ENCODE measurements at places on chromosomes 5 and 9.

- no peak for DNase-seq
These were observed 55.6 kb upstream of the COL5A1 start for GRCh38 chr9:134585746-134586706.

DNA sequence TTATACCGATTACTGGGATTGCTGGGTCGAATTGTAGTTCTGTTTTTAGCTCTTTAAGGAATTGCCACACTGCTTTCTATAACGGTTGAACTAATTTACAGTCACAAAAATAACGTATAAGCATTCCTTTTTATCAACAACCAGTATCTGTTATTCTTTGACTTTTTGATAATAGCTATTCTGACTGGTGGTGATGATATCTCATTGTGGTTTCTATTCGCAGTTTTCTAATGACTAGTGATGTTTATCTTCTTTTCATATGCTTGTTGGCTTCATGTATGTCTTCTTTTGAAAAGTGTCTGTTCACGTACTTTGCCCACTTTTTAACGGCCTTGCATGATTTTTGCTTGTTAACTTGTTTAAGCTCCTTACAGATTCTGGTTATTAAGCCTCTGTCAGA is 74.4 kb downstream of the FAM174A start:
- DNase-seq, result no peak

GRCh38 chr9:124443625-124444024 is 6.6 kb upstream of the ADGRD2 start:
- DNase-seq, result no peak

DNA sequence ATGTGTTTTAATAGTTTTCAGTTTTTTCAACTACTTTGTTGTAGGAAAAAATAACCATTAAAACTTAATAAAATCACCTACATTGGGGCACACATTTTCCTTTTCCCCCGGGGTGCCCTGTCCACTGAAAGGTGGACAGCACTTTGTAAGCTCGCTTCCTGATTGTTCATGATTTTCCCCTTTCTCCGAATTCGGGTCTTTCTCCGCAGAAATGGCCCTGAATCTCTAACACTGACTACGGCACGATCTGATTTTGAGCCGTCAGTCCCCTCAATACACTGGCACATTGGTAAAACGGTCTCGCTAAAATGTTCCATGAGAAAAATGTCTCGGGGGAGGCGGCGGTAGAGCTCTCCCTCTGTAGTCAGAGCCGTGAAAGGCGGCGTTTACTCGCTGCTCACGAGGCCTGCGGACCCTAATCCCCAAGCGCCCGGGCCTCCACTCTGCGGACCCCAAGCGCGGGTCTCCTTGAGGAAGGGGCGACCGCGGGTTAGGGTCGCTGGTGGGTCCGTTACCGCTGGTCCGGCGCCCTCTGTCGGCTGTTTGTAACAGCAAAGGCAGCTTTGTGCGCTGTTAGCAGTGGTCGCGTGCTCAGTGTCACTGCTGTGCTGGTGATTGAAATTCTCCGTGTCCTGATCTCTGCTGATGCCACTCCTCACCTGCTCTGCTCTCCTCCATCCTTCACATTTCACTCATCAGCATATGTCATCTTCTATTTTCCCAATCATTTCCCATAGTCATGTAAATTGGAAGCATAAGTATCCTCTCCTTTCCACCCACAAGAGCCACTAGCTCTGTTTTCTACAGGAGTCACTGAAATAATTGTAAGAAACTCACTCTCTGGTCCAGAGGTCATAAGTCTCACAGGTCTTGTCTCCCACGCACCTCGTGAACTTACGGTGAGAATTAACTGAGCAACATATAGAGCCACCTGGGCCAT is 10.8 kb upstream of the IFNA2 start:
- peak; percentile 40 for DNase-seq

DNA sequence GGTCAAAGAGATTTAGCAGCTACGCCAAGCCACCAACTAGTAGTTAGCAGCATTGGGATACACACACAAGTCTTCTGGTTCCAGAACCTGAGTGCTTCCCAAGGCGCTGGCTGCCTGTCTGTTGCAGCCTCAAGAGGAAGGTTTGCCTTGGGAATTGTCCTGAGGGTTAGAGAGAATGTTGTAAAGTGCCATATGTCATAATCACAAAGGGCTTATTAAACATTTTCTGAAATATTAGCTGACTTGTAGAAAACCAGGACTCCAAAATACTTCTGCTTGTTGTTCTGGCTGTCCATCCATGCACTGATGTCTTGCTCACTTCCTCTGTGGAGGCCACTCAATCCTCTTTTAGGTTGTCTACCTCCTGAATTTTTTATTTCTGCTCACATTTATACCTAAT is 46.3 kb downstream of the SLC36A1 start:
- DNase-seq, result no peak

GRCh38 chr5:234450-234849 is 16.3 kb downstream of the SDHA start:
- DNase-seq, result no peak

DNA sequence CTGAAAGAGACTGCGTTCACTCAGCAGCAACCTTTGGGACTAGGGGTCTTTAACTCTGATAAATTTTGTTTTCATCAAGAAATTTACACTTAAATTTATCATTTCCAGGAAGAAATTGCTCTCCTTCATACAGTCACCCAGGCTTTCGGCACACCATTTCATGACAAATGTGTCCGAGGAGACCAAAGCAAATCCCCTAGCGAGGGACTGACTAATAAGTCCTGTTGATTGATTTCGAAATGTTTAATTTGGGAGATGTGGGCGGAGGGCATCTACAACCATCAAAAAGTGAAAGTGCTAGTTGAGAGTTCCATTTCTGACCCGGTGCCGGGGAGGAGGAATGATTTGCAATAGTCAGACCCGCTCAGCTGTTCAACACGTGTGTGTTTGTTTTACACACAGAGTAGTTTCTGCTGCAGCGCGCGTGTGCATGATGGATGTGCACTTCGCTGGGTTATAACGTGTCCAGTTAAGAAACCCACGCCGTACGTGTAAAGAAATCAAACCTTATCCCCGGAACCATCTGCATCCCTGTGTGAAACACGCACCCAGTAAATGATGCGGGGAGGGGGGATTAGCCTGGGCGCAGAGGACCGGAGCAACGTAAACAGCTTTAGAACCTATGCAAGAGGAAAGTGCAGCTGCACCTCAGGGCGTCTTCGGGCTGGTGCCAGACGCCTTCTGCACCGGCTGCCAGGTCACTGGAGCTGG is 845 bp upstream of the NR4A3 start:
- DNase-seq, result no peak

- no peak for DNase-seq
These were observed 142.0 kb downstream of the ZCCHC7 start for GRCh38 chr9:37262410-37262809.

- DNase-seq, result no peak
These were observed 118.7 kb downstream of the ZNF462 start for GRCh38 chr9:106981396-106982287.

DNA sequence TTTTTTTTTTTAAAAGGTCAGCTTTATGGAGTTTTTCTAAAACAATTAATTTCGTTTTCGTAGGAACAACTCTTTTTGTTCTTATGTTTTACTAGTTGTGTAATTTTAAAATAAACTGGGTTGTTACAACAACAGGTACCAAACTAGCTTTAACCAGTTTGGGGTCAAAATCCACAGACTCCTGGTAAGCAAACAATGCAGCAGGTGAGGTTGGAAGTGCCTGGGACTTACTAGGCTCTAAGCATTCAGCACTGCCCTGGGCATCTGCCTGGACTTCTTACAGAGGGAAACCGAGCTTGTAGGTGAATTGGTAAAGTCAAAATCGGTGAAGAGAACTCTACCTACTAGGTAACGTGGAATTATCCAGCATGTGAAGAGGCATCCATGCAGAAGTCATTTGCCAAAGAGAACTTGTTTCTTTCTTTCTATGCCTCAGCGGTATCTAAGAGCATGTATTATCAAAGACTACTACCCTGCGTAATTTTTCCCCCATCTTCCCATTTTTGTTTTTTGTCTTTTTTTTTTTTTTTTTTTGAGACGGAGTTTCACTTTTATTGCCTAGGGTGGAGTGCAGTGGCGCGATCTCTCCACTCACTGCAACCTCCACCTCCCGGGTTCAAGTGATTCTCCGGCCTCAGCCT is 145.4 kb downstream of the KCTD16 start:
- DNase-seq, result no peak

DNA sequence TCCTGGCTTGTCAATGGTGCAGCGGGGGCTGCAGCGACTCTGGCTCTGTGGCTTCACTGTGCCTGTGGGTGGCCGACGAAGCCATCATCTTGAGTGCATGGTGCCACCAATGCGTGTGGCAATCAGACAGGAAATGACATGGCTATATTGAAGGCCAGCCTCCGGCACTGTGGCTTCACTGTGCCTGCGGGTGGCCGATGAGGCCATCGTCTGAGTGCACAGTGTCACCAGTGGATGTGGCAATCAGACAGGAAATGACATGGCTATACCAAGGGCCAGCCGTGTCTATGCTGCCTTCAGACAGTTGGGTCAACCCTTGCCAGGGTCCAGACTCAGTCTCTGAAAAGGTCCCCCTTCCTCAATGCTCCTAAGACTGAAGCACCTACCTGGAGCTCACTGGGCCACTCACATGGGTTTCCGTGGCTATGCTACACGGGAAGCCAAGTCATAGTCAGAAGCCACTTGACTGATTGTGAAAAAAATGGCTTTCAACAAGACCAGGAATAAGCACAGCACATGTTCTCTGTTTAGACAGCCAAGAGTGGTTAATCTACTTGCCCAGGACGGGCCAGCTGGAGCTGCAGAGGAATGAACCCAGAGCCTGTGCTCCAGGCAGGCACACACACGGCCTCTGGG is 67.5 kb upstream of the S1PR3 start:
- DNase-seq, result no peak

DNA sequence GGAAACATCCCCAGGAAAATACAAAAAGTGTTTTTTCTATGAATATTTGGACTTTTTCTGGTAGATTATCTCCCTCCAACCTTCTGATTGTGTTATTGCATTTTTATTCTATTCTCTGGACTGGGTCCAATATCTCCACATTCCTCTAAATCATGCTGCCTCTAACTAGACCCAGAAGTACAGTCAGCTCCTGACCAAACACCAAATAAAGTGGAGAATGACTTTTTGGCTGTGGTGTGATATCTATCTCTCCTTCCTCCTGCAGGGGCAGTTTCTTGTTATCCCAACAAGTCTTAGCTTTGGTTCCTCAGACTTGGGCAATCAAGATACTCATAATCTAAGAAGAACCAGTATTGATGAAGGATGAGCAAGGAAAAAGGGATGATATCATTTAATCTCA is 3.2 kb upstream of the RAI14 start:
- DNase-seq, result no peak

GRCh38 chr9:95495961-95496360 is 20.8 kb downstream of the PTCH1 start:
- no peak for DNase-seq

- no peak for DNase-seq
These were observed 279.6 kb downstream of the TMEM38B start for GRCh38 chr9:105973951-105974351.

DNA sequence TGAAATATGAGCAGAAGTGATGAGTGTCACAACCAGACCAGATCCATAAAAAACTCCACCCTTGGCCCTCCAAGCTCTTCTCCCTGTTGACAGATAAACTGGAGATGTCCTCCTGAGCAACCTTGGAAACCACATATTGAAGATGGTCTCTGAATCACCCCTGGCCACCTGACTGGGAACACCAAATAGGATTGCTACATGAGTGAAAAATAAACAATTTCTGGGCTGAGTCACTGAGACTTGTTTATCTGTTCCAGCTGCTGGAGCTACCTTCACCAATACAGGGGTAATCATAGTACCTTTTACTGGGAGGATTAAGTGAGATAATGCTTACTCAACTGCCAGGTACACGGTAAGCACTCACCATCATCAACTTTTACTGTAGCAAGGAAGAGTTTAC is 53.3 kb downstream of the PCA3 start:
- DNase-seq, result no peak

DNA sequence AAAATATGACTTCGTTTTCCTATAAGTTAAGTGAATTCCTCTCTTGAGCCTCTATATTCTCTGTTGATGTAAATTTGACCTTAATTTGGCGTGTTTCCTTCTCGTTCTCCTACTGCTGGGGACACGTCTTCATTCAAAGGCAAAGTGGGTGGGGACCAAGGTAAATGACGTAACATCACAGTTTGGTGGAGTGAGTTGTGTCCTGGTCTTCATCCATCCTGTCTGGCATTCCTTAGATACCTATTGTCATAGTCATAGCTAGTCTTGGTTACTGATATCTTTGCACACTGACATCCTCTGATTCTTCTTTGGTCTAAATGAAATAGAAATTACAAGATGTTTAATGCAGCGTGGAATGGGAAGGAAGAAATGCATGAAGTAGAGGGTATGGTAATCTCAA is 108.5 kb downstream of the NNT start:
- DNase-seq, result no peak

DNA sequence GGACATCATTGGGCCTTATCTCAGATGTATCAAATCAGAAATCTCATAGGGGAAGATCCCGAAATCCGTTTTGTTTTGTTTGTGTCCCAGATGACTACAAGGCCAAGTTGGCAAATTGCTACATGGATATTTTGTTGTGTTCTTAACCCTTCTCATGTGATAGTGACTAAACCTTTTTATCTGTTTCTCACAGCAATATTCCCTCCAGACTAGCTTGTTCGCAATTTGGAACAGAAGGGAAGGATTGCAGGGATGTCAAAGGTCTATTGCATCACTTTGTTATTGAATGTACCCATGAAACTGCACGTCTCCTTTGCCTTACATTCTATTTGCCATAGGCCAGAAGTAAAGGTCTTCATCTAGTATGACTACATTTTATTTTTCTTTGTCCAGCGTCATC is 453.9 kb downstream of the NFIB start:
- DNase-seq, result no peak

GRCh38 chr9:88725300-88726019 is 190.5 kb downstream of the NXNL2 start:
- DNase-seq, result no peak

DNA sequence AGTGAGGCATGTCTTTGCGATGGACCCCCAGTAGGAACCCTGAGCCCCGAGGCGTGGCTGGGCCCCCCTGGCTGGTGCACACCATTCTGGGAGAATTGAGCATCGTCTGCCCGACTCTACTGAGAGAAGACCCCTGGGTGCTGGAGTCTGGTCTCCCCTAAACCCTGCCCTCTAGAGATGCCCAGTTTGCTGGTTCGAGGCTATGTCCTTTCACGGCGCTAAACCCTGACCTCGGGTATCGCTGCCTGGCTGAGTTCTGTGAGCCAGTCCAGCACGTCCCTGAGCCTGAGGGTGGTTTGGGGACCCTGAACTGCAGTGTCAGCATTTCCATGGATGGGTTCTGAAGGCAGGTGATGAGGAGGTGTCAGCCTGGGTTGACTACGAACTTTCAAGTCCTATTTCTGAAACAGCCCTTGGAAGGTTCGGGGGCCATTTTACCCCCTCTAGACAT is 128.8 kb downstream of the RXRA start:
- DNase-seq, result no peak

- no peak for DNase-seq
These were observed 1879.1 kb upstream of the ACO1 start for GRCh38 chr9:30505311-30505710.
